ENCODE measurements at places on chromosomes 6 and 20.

DNA sequence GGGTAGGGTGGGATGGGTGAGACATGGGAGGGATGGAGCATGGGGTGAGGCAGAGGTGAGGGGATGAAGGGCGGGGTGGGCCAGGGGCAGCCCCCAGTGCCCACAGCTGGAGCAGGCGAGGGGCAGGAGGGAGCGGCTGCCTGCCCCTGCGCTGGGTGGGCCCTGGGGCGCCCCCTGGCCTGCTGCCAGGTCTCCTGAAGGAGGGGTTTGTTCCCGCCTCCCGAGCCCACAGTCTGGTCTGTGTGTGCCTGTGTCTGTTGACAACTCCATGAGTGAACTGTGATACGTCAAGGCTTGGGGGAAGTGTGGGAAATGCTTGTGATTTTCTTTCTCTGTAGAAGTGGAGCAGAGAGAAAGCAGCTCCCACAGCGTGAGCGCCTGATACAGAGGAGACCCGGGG lies 10.9 kb upstream of the MRGBP start:
- DNase-seq = no peak

DNA sequence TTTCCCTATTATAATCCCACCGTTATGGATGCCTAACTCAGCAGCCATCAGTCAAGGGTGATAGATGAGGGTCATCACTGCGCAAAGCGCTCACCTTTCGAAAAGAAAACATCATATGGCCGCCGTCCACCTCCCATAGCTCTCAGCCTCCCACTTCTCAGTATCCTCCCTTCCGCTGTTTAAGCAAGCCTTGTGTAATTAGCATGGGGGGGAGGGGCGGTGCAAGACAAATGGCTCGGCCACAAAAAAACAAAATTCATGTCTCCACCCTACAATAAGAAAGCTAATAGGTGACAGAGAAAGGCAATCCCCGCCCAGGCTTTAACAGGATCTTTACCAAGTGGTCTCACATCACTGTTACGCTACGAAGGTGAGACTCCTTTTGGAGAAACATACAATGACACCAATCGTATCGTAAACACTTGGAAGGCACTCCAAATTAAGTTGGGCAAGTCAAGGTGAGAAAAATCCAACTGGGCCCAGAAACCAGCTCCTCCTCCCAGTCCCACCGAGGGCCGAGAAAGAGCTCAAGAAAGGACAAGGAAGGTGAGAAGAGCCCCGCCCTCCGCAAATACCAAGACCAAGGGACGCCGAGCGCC lies 645 bp downstream of the DDX39B start:
- peak; percentile 57 for DNase-seq

DNA sequence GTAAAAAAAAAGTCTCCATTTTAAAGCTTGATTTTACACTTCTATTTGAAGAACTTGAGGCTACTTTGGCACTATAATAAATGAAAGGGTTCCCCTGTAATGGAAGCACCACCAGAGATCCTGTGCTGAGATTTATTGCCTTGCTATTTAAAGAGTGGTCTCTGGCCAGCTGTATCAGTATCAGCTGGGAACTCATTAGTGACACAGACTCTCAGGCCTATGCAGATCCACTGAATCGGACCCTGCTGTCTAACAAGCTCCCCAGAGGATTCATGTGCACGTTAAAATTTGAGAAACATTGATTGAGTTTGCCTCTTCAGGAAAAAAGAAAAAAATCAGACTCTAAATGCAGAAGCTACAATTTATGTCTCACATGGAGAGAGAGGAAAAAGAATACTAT lies 299.9 kb upstream of the BMP2 start:
- no peak for DNase-seq

DNA sequence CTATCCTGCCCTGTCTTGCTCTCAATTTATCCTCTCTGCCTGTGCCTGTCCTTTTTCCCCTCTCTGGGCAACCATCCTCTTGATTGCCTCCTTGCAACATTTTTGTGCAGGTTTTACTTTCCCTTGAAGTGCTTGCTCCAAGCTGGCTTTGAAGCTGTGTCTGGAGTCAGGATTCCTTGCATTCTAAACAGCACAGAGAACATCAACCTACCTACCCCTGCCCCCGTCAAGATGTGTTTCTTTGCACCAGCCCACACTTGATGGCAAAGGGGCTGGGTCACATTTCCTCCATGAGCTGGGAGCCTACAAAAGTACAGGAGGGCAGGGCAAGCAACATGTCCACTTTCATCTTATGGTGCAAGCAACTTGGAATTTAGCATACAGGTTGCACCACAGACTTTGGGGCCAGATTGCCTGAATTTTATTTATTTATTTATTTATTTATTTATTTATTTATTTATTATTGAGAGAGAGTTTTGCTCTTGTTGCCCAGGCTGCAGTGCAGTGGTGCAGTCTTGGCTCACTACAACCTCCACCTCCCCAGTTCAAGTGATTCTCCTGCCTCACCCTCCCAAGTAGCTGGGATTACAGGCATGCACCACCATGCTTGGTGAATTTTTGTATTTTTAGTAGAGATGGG lies 206.3 kb downstream of the COL19A1 start:
- no peak for DNase-seq

GRCh38 chr6:53309059-53309900 lies 39.5 kb downstream of the ELOVL5 start:
- no peak for DNase-seq

- DNase-seq = no peak
These were observed 323.6 kb downstream of the UBE3D start for GRCh38 chr6:82741996-82742385.

DNA sequence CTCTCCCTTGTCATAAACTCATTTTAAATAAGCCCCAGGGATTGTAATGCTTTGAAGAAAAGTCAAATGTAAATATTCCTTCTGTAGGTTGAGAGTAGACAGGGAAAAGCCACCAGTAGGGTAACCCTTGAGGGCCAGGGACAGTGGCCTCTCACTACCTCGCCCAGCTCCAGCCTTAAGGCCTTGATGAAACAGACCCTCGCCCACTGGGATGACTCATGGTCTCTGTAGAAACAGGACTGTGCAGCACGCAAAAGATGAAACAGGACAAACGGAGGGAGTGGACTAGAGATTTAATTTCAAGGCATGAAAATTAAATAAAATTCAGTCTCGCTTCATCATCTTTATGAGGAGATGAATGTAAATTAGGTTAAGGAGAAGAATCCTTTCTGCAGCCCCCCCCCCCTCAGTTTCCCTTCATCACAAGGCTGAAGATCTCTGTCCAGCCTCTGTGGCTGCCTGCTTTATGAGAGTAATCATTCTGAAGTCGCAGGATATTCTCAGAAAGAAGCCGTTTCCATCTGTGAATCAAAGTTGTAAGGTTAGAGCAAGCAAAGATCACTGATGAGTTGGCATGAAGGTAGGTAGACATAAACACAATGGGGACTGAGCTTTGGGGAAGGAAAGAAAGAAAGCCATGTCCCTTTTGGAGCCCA lies 60.4 kb downstream of the TMEM200A start:
- DNase-seq = no peak

GRCh38 chr6:169162249-169162648 lies 91.4 kb downstream of the THBS2 start:
- no peak for DNase-seq

Data from stimulated activated CD4-positive, alpha-beta T cell treated with anti-CD3 and anti-CD28 coated beads, Interleukin-4, amount 100 ng/mL, for 1 hour (primary cell).